ENCODE measurements at places on chromosomes 3 and 15. TPM values are rescaled to one million over a fixed set of nuclear protein-coding genes. Genes with fewer than 3 reads are reported as not detected.

Gene LRRN1
- 48.5 TPM for total RNA-seq

Gene SOX14
- not detected for total RNA-seq

Gene VGLL3
- total RNA-seq: 30.6 TPM

Gene C3orf20
- not detected for total RNA-seq

Gene IL20RB
- 5.4 TPM for total RNA-seq

Gene FSTL1
- total RNA-seq: 799 TPM

Gene NAA80
- total RNA-seq: 5.6 TPM

Gene FAM107A
- total RNA-seq: 1.7 TPM

Gene TIMMDC1
- 52.4 TPM for total RNA-seq

- no peak for DNase-seq
Measured at GRCh38 chr3:26799679-26800317, 177.2 kb downstream of the LRRC3B start.

GRCh38 chr3:170724599-170725280 lies 138.9 kb upstream of the SLC7A14 start:
- DNase-seq: no peak

DNA sequence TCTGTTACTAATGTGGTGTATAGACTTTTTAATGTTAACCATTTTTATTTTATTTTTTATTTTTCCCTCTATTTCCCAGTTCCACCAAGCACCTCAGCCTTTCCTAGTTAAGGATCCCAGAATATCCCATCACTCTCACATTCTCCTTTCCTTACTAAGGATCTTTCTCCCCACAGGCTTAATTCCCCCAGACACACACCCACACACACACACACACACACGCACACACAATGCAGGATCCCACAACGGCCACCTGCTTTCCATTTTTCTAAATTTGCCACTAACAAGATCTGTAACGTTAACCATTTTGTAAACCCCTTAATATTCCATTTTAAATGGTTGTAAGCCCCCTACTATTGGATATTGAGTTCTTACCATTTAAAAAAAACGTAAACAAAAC lies 404.1 kb downstream of the ZIC1 start:
- no peak for DNase-seq

DNA sequence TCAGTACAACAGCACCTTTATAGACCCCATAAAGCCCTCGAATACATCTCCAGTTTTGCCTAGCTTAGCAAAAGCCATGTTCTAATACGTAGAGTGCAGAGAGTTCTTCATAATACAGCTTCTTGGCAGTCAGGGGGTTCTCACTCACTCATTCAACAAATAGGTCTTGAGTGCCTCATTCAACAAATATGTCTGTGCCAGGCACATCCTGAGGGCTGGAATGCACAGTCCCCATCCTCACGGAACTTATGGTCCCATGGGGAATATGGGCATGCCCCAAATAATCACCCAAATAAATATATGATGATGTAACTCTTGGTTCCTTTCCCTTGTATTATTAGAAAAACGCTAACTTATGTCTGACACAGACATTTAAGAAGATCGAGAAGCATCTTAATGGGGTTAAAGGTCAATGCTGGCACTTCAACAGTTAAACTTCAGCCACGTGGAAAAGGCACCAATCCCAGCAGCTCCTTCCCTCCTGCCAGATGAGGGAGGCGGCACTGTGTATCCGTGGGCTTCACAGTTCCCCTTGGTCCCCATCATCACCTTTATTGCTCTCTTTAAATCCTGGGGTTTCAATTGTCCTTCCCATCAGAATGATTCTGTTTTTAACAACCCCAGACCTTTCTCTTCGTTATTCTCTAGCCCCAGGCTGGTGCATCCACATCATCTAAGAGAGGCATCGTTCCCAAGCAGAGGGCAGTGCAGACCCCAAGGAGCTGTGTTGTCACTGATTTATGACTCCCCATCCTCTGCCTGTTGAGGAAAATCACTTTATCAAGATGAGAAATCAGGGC lies 18.9 kb upstream of the SEMA5B start:
- DNase-seq: no peak

GRCh38 chr3:24263069-24263668 lies 231.5 kb downstream of the THRB start:
- peak; percentile 31 for DNase-seq

GRCh38 chr15:101023501-101024072 lies 104.4 kb downstream of the LRRK1 start:
- DNase-seq: no peak

GRCh38 chr3:126480206-126480605 lies 4.5 kb upstream of the ZXDC start:
- DNase-seq: peak; percentile 86

- DNase-seq: peak; percentile 91
Measured at GRCh38 chr3:104909198-104909597, 457.5 kb upstream of the ALCAM start.

- no peak for DNase-seq
Measured at GRCh38 chr15:25703726-25704125, 159.4 kb downstream of the ATP10A start.

Measured in tongue (tissue), 3 donors.